Heart left ventricle (tissue), 16 donors: ENCODE measurements at places on chromosomes 7 and 10. TPM values are rescaled to one million over a fixed set of nuclear protein-coding genes. Genes with fewer than 3 reads are reported as not detected.

DNA sequence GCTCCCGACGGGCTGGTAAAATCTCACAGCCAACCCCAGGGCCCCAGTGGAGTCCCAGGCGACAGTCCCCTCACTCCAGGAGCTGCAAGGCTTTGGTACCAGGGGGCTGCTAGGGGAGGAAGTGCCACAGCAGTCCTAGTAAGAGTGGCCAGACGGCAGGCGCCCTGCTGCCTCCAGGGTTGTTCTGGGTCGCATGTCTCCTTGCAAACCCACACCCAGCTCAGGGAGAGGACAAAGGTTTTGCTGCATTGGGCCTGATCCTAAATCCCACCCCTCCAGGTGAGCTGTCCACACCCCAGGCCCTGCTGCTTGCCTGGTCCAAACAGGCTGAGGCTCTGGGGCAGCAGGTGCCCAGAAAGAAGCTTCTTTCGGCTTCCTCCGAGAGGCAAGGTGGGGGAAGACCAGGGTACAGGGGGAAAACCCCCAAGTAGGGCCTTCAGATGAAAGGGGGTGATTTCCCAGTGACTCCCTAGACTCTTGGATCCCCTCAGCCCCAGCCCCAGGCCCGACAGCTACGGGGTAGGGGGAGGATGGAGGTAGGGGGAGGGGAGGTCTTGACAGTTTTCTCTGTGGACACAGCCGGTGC lies 4.2 kb upstream of the KCP start:
- H3K4me1 ChIP-seq = peaks cover 26% of the 10 kb centered on the region
- H3K36me3 ChIP-seq = no peaks in the 10 kb centered on the region
- H3K4me3 ChIP-seq = no peak overlapping the region
- no peak overlapping the region for H3K27ac ChIP-seq
- H3K27me3 ChIP-seq = peaks cover 37% of the 10 kb centered on the region

GRCh38 chr10:48296576-48297098 lies 9.8 kb upstream of the MAPK8 start:
- no peaks in the 10 kb centered on the region for H3K27me3 ChIP-seq
- H3K4me1 ChIP-seq = no peaks in the 10 kb centered on the region
- DNase-seq = no peak
- no peak overlapping the region for H3K4me3 ChIP-seq

DNA sequence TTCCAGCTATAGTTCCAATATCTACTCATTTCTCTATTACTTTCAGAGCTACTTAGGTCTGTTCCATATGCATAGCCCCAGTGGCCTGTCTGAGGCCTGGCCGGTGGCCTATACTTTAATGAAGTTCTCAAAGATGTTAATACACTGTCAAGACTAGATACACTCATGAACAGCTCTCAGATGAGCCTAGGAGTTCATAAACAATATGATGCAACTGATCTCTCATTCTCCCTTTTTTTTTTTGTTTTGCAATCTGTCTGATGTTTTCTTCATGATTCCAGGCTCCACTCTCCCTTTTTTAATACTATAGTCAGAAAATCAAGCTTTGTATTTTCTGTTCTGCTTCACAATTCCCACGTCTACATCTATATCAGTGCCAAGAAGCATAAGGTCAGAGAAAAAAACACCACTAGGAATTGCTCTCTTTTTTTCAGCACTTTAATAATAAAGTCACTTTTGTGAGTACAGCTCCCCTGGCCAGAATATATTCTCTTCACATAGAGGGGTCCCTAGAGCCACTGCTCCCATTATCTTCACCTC lies 321.0 kb downstream of the C7orf25 start:
- no peaks in the 10 kb centered on the region for H3K27me3 ChIP-seq
- no peak overlapping the region for H3K4me3 ChIP-seq

GRCh38 chr7:30925913-30926312 lies 14.3 kb downstream of the AQP1 start:
- H3K27ac ChIP-seq = no peak overlapping the region
- no peak overlapping the region for H3K4me3 ChIP-seq
- no peak for DNase-seq
- peaks cover 40% of the 10 kb centered on the region for H3K4me1 ChIP-seq
- H3K36me3 ChIP-seq = peaks cover 36% of the 10 kb centered on the region

DNA sequence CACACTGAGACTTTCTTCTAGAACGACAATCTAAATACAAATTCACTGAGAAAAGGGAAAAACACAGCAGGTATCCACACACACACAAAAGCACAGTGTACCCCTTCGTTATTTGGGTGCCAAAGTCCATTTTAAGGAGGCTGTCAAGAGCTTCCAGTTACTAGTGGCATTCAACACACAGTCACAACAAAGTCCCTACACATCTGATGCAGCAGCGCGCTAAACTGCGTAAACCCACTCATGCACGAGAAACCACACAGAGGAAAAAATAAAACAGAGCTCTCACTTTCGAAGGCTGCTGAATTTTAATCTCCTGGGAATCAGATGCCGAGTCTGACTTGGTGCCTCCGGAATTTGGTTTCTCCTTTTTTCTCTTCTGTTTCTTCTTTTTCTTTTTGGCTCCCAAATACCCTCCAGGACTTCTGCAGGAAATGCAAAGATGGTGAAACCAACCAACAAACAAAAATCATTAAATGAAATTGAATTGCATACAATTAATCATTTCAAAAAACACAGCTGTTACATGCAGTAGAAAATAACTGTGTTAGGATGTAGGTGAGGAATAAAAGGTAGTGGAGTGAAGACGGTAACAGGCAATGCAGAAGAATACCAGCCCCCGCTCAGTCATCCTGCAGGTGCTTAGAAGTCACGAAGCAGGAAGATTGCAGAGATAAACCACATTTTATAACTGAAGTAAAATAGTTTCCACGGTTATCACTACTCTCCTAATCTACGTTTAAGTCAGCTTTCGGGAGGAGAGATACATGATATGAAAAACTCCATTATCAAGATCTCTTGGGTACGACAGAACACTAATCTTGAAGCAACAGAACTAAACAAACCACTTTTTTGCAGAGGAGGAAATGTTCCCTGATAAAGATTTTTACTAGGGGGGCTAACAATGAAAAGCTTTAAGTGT lies 27.1 kb downstream of the NMT2 start:
- no peaks in the 10 kb centered on the region for H3K4me1 ChIP-seq
- H3K27me3 ChIP-seq = no peaks in the 10 kb centered on the region
- no peaks in the 10 kb centered on the region for H3K36me3 ChIP-seq
- H3K4me3 ChIP-seq = no peak overlapping the region
- H3K27ac ChIP-seq = no peak overlapping the region
- DNase-seq = no peak

- peak overlapping the region; percentile 79 for H3K27ac ChIP-seq
- H3K4me1 ChIP-seq = peaks cover 82% of the 10 kb centered on the region
- no peak overlapping the region for H3K4me3 ChIP-seq
- H3K36me3 ChIP-seq = no peaks in the 10 kb centered on the region
- DNase-seq = no peak
- no peaks in the 10 kb centered on the region for H3K27me3 ChIP-seq
Observed at GRCh38 chr10:114663626-114664025, 5.6 kb upstream of the ABLIM1 start.

DNA sequence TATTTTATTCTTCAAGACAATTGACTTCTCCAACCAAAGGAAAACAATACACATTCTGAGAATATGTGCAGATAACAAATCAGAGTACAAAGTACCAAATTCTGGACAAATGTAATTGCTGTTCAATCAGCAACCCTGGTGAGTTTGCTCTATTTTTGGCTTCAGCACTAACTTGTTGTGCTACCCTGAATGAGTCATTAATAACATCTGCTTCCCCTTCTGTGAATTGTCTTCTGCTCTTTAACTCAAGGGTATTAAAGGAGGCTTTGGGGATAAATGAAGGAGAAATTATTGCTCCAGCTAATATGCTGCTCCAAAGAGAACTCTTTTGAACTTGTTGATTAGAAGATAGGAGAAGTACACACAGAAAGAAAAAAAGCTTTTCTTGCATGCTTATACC lies 459.3 kb downstream of the HTR7 start:
- no peak for DNase-seq
- no peaks in the 10 kb centered on the region for H3K27me3 ChIP-seq
- no peaks in the 10 kb centered on the region for H3K36me3 ChIP-seq
- no peaks in the 10 kb centered on the region for H3K4me1 ChIP-seq
- no peak overlapping the region for H3K4me3 ChIP-seq
- no peak overlapping the region for H3K27ac ChIP-seq

- H3K36me3 ChIP-seq = no peaks in the 10 kb centered on the region
- no peak overlapping the region for H3K4me3 ChIP-seq
- peak; percentile 82 for DNase-seq
- H3K27ac ChIP-seq = no peak overlapping the region
- peaks cover 3% of the 10 kb centered on the region for H3K27me3 ChIP-seq
- H3K4me1 ChIP-seq = peaks cover 6% of the 10 kb centered on the region
Observed at GRCh38 chr10:69845574-69846292, 44.0 kb downstream of the COL13A1 start.

DNA sequence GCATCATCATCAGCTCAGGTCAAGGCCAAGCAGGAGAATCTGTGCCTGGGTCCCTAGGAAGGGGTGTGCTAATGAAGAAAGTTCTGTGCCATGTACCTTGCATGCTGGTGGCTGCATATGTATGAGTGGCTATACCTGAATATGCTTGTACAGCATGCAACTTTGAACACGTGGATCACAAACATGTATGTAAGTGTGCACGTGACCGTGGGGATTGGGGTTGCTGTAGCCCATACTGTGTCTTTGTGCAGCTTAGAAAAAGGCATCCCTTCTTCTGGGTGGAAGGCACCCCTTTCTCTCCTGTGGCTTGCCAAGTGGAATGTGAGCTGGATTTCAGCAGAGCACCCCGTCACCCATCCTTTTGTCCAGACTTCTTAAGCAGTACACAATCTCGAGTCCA lies 13.8 kb downstream of the EMX2 start:
- no peak overlapping the region for H3K4me3 ChIP-seq
- no peaks in the 10 kb centered on the region for H3K36me3 ChIP-seq
- no peaks in the 10 kb centered on the region for H3K4me1 ChIP-seq
- H3K27me3 ChIP-seq = peaks cover 51% of the 10 kb centered on the region

DNA sequence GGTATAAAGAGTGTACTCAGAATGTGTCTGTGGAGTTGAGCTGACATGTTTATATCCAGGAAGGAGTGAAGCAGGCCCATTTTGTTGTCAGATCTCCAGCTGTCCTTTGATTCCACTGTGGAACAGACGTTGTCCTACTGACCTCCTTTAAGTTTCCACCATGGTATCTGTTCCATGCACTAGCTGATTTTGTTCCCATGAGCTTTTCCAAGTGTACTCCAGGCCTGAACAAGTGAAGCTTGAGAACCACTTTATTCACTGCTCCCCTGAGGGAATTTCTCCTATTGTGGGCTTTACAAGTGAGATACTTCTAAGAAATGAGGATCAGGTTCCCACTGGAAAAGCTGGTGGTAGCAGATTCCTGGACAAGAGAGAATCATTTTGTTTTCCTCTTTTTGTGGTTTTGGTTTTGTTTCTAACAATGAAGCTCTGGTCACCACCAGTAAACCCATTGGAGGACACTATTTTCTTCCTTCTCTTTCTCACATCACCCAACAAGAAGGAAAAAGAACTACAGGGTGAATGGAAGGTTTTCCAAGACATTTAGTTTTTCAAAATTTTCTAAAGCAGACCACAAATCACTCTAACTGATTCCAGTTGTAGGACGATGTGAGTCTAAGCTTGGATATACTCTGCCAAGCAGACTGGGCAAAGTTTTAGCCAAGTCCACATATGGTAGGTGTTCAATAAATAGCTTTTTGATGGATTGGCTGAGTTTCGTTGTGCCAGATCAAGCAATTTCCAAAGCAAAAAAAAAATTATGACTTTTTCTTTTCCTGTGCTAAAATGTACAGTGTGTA lies 144.2 kb downstream of the JCAD start:
- DNase-seq = no peak
- H3K27ac ChIP-seq = no peak overlapping the region
- H3K27me3 ChIP-seq = no peaks in the 10 kb centered on the region

GRCh38 chr7:157881048-157881771 lies 544.4 kb downstream of the DNAJB6 start:
- H3K4me1 ChIP-seq = no peaks in the 10 kb centered on the region
- H3K27me3 ChIP-seq = no peaks in the 10 kb centered on the region
- no peaks in the 10 kb centered on the region for H3K36me3 ChIP-seq
- no peak for DNase-seq

GRCh38 chr10:49158404-49158803 lies 24.6 kb upstream of the FAM170B start:
- DNase-seq = no peak
- no peak overlapping the region for H3K4me3 ChIP-seq
- H3K4me1 ChIP-seq = no peaks in the 10 kb centered on the region

DNA sequence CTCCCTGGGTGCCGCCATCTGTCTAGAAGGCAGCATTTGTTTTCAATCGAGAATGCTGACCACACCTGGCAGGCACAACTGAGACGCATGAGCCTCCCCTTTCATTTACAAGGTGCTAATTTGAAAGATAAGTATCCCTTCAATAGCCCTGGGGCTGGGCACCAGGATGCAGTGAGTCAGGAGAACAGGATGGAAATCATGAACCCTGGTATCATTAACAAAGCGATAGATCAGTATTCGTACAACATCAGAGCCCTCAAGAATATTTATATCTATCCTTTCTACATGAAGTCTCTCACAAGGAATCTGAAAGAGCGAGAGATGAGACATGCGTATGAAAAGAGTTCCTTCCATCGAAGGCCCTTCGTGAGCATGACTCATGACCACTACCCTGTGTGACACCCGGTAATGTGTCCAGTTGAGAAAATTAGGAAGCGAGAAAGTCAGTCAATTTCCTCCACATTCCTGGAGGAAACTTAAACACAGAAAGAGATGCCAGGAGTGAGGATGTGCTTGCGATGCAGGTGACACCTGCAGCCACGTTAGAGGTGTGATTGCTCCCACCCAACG lies 123.1 kb upstream of the PITRM1 start:
- no peak for DNase-seq
- H3K27ac ChIP-seq = no peak overlapping the region
- H3K4me3 ChIP-seq = no peak overlapping the region
- H3K36me3 ChIP-seq = no peaks in the 10 kb centered on the region

- H3K27ac ChIP-seq = no peak overlapping the region
- H3K36me3 ChIP-seq = no peaks in the 10 kb centered on the region
- no peaks in the 10 kb centered on the region for H3K27me3 ChIP-seq
- H3K4me1 ChIP-seq = no peaks in the 10 kb centered on the region
- no peak for DNase-seq
- no peak overlapping the region for H3K4me3 ChIP-seq
Observed at GRCh38 chr7:108137993-108138392, 7.8 kb upstream of the LAMB4 start.

GRCh38 chr10:78991187-78991586 lies 77.6 kb upstream of the ZMIZ1 start:
- DNase-seq = no peak
- H3K4me3 ChIP-seq = no peak overlapping the region
- H3K27ac ChIP-seq = no peak overlapping the region
- H3K4me1 ChIP-seq = no peaks in the 10 kb centered on the region
- H3K36me3 ChIP-seq = no peaks in the 10 kb centered on the region

GRCh38 chr7:1987591-1988532 lies 244.9 kb downstream of the MAD1L1 start:
- no peaks in the 10 kb centered on the region for H3K27me3 ChIP-seq
- H3K36me3 ChIP-seq = no peaks in the 10 kb centered on the region
- H3K4me1 ChIP-seq = no peaks in the 10 kb centered on the region
- H3K27ac ChIP-seq = no peak overlapping the region

CHAT gene
- total RNA-seq = not detected

NRF1 gene
- total RNA-seq = 16.9 TPM

DPP6 gene
- total RNA-seq = 0.27 TPM

ANKRD1 gene
- 1,316 TPM for total RNA-seq

TRUB1 gene
- total RNA-seq = 19.0 TPM

ADAM12 gene
- total RNA-seq = 0.92 TPM

NEUROD6 gene
- total RNA-seq = not detected

ZNF804B gene
- not detected for total RNA-seq

MMS19 gene
- 49.1 TPM for total RNA-seq

NKX1-2 gene
- total RNA-seq = not detected
